ENCODE measurements at places on chromosomes 16 and 17. TPM values are rescaled to one million over a fixed set of nuclear protein-coding genes. Genes with fewer than 3 reads are reported as not detected.

The CHRNE gene
- total RNA-seq = not detected

The ZNF646 gene
- 10.3 TPM for total RNA-seq

The CCL17 gene
- total RNA-seq = not detected

The FOXO3B gene
- total RNA-seq = 5.7 TPM

The GPS1 gene
- total RNA-seq = 117 TPM

The SLFN11 gene
- total RNA-seq = 5.7 TPM

The CCL13 gene
- total RNA-seq = not detected

The TAT gene
- total RNA-seq = not detected

The ZNF174 gene
- 15.2 TPM for total RNA-seq
